ENCODE measurements at places on chromosomes 1 and 21.
A peak's percentile ranks its signal among the peaks of the same experiment; 100 is the strongest.

DNA sequence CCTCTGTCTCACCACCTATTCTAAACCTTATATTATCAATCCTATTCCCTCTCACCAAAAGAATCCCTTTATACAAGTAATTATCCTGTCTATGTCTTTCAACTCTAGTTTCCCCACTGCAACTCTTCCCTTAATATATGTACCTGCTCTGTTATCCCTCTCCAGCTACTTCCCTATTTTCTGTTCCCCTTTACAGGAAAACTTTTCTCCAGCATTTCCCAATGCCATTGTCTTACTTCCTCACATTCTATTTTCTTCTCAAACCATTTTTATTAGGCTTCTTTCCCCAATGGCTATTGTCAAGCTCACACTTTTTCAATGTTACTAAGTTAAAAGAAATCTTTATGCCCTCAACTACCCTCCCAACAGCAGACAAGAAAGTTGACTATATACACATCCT is 11.6 kb downstream of the DPYD start:
- DNase-seq = no peak

DNA sequence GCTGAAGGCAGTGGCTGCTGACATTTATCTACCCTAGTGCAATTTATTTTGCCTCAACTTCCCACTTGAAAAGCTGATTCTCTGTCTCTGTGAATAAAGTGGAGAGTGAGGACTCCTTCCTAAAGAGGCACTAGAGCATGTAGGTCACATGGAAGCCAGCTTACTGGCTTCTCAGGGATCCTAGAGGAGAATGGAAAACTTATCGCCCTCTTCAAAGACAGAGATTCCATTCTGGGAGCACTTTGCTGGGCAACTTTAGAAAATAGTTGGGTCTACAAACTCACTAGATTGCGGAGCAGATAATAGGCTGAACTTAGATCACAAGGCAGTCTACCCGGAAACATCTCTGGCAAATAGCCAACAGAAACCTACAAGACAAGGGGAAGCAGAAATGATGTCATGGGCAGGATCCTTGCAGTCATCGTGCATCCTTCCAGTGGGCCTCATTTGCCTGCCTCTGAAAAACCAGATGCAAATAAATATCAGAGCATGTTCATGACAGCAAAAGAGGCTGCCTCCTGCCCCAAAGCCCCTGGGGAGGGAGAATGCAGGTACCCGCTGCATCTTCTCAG is 104.8 kb upstream of the BARHL2 start:
- DNase-seq = no peak

- no peak for DNase-seq
These were observed 145.0 kb upstream of the FGGY start for GRCh38 chr1:59151860-59152259.

DNA sequence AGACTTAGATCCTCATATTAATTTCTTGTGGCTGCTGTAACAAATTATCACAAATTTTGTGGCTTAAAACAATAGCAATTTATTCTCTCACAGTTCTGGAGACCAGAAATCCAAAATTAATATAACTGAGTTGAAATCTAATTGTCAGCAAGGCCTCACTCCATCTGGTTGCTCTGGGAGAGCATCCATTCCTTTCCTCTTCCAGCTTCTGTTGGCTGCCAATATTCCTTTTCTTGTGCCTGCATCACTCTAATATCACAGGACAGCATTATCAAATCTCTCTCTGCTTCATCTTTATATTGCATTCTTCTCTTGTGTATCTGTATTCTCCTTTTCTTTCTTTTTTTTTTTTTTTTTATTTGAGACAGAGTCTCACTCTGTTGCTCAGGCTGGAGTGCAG is 9.3 kb downstream of the SLC35A3 start:
- no peak for DNase-seq

DNA sequence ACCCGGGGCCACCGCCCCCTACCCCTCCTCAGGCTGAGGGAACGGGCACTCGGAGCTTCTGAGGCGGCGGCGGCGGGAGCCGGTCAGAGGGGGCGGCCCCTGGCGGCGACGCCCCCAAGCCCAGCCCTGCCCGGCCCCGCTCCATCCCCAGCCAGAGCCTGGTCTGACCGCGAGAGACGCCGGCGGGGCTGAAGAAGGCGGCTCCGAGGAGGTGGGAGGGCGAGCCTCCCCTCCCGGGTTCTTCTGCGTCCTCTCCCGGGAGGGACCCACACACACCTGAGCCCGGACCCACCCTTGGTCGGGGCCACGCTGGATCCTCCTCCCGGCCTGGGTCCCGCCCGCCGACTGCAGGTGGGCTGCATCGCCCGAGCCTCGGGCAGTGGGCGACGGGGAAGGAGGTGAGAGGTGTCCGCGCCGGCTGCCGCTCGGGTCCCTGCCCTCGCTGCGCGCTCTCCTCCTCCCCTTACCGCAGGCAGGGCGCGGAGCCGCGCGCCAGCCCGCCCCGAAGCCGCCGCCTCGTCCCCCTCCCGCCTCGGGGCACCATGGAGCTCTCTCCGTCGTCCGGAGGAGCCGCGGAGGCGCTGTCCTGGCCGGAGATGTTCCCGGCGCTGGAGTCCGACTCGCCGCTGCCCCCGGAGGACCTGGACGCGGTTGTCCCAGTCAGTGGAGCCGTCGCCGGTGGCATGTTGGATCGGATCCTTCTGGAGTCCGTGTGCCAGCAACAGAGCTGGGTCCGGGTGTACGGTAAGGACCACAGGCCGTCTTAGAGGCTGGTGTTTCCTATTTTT is at the start of gene RASAL2:
RASAL2 (plus strand) TSS at position 154 of the 788 bp plus-strand sequence; CDS start at position 543, 389 bp downstream.
- no peak for DNase-seq

DNA sequence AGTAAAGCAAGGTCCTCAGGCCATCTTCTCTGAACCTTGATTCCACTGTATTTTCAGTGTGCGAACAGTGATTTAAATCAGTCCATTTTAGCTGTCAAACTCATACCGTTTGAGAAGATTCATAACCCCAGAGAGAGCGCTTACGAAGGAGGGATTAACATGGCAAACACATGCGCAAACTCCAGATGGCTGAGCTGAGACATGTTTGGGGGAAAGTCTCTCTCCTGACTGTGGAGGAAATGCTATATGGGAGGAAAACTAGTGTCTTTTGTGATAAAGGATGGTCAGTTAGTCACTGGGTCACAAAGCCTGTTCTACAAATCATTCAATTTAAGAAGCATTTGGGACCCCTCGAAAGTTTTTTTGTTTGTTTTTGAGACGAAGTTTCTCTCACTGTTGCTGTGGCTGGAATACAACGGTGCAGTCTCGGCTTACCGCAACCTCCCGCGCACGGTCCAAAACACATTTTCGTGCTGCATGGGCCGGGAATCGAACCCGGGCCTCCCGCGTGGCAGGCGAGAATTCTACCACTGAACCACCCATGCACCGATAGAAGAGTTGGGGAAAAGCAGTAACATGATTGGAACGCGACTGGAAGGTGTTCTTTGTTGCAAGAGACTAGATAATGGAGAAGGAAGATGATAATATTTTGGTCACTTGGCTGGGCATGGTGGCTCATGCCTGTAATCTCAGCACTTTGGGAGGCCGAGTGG is 58.4 kb upstream of the CXADR start:
- DNase-seq = peak; percentile 10

DNA sequence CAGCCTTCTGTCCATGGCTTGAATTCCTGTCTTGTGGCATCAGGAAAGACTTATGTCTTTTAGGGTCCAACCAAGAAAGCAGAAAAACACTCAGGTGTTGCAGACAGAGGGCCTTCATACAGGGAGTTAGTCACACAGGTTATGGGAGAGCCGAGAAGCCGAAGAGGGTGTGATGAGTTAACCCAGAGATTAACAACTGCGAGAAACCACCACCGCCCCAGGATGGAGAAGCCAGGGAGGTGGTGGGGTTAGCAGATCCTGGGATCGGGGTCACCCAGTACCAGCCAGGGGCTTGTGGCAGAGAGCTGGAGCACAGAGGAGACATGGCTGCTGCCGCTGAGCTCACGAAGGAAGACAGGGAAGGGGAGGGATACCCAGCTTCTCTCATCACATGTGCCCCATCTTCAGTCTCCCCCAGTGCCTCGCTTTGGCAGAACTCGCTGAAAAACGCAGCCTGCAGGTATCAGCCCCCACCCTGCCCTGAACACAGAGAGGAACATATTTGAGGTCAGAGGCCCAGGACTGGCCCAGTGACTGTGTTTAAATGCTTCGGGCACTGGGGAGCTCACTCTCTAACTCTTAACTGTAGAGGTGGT is 58.7 kb downstream of the RUNX3 start:
- DNase-seq = no peak

DNA sequence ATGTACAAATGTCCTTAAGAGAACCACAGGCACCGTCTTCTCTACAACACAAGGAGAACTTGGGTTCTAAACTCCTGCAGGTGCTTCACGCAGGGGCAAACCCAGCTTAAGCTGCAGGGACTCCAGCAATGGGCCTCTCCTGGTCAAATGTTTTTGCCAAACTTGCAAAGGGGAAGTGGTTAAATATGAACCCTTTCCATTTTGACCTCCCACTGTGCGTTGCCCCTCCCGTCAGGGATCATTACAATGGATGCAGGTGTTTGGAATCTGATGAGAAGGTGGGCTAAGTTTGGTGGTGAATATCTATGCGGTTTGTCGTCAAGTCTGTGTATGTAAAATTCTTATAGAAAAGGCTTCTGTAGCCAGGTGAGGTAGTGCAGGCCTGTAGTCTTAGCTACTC is 29.1 kb upstream of the SLC25A33 start:
- DNase-seq = no peak

GRCh38 chr1:156389311-156389710 is 20.3 kb downstream of the RHBG start:
- no peak for DNase-seq

- DNase-seq = no peak
These were observed 59.8 kb downstream of the CRB1 start for GRCh38 chr1:197327776-197328364.

DNA sequence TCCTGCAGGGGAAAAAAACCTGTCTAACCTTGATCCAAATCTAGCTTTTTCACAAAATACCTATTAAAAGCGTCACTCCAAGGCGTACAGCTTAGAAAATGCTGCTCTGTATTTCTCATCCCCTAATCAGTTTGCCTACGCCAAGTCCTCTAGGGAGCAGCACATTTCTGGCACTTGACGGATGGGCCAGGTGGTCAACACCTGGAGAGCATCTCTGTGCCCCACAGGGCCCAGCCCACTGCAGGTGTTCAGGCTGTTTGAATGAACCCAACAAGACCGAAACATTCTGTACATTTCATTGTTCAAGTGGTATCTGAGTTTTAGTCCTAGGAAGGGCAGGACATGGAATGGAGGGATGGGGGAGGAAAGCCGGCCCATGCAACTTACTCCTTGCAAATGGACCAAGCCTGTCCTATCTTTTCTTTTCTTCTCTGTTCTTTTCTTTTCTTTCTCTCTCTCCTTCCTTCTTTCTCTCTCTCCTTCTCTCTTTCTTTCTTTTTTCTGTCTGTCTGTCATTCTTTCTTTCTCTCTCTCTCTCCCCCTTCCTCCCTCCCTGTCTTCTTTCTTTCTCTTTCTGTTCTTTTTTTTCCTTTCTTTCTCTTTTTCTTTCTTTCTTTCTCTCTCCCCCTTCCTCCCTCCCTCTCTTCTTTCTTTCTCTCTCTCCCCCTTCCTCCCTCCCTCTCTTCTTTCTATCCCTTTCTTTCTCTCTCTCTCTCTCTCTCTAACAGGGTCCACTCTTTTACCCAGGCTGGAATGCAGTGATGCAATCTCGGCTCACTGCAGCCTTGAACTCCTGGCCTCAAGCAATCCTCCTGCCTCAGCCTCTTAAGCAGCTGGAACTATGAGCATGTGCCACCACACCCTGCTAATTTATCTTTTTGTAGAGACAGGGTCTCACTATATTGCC is 29.1 kb downstream of the IGFN1 start:
- no peak for DNase-seq

DNA sequence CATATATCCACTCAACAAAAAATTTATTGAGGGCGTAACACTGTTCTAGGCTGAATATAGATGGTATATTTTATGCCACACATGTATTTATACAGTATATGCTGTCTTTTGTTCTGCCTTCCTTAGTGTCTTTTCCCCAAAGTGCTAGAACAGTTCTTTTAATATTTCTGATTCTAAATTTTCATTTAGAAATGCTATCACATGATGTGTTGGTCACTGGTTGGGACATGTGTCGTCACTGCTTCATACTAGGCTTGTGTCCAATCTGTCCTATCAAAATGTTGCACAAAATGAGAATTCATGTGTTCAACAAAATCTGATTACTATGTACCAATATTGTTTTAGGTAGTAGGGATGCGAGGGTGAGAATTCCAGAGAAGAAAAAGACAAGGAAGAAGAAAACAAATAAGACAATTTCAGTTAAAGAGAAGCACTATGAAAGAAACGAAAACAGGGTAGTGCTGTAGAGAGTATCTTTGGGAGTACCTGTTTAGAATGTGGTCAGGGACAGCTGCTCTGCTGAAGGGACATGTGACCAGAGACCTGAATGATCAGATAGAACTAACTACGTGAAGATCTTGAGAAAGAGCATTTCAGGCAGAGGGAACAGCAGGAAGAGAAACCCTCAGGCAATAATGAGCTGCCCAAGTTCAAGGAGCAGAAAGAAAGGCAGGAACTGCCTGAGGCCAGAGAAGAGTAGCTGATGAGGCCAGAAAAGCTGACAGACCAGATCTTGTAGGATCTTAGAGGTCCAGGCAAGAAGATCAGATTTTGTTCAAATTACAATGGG is 1.3 kb downstream of the KMO start:
- DNase-seq = no peak

DNA sequence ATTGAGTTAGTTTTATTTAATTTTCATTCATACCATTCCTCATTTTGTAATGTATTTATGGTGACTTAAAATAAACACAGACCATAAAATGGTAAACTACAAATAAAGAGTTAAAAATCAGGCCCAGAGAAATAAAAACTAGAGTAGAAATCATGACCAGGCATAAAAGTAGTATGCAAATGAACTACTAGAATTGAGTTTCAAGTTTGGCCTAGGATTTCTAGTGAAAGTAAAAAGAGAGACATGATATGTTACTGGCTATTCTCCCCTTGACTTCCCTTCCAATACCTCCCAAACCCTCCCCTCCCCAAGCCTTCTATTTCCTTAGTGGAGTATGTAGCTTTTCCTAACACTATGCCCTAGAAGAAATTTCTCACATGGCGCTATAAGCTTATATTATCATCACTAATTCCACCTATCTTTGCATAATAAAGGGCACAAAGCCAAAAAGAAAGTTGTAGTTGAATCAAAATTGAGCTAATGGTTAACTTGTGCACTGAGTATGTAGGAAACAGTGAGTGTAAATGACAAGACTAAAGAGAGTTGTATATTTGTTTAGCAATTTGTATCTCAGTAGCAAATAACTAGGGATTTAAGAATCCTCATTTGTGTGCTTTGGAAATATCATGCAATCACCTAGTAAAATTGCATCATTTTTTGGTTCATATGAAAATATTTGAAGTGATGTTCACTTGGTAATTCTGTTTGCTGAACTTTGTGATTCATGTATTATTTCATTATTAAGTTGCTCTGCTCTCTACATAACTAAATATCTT is 29.7 kb upstream of the CDC14A start:
- no peak for DNase-seq

GRCh38 chr1:100834777-100835660 is 59.6 kb downstream of the EXTL2 start:
- peak; percentile 7 for DNase-seq

DNA sequence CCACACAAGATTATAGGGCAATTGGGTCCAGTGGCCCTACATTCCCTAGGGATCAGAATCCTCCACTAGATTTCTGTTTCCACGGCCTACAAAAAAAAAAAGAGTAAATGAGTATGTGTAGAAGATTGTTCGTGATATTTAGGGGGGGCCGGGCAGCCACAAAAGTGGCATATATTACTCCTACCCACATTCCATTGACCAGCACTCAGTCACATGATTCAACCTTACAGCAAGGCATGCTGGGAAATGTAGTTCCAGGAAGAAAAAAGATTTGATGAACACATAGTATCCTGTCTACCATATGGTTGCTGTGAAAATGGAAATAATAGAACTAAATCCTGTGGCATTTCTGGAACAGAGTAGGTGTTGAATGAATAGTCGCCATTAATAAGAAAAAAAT is 43.4 kb upstream of the GJB5 start:
- DNase-seq = no peak

GRCh38 chr1:61356995-61357394 is 274.6 kb downstream of the NFIA start:
- no peak for DNase-seq
